ENCODE measurements at places on chromosomes 6 and 20.

DNA sequence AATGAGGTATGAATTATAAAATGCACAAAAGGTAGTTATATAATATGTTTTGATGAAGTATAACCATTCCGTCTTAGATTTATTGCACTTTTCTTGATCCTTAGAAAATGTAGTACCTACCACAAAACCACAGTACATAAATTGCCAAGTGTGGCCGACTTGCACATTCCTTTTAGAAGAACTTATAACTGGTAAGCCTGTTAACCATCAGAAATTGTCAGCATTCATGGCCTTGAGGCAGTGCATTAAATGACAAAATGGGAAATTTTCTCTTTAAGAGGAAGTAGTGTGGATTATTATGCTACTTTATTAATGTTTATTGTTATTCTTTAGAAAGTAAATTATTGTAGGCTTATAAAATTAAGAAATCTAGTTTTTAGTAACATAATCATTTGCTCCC is 29.6 kb downstream of the TAB2 start:
- DNase-seq: no peak

- no peak for DNase-seq
Observed at GRCh38 chr6:4533576-4533975, 242.6 kb upstream of the CDYL start.

GRCh38 chr6:158697811-158698210 is 48.0 kb downstream of the SYTL3 start:
- DNase-seq: peak; percentile 75

GRCh38 chr6:13303668-13304017 is 24.7 kb downstream of the TBC1D7 start:
- no peak for DNase-seq

DNA sequence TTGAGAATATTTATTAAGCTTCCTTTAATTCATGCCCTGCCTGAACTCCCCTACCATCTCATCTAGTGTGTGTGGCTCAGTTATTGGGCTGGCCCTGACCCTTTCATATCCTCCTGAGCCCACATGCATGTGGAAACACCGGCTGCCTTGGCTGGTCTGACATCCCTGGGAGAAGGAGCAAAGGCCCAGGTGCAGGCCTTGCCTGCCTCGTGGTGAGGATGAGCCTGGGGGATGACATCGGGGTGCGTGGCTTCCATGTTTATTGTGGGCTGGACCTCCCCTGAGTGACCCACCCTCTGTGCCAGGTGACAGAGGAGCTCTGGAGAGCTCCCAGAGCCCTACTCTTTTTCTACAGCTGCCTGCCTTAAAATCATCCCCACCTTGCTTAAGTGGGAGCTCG is 69.1 kb downstream of the FOXA2 start:
- no peak for DNase-seq

DNA sequence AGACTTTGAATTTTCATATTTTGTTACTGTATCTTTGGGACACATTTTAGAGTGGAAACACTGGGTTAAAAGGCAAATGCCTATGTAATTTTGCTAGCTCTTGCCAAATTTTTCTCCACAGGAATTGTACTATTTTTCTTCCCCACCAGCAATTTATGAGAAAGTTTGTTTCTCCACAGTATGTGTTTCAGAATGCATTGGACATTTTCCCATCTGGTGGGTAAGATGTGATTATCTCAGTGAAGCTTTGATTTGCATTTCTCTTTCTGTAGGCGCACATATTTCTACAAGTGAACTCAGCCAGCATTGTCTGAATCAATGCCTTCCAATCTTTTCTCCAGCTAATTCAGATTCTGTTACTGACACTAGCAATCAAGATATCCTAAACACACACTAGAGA is 157.8 kb downstream of the RCAN2 start:
- no peak for DNase-seq

DNA sequence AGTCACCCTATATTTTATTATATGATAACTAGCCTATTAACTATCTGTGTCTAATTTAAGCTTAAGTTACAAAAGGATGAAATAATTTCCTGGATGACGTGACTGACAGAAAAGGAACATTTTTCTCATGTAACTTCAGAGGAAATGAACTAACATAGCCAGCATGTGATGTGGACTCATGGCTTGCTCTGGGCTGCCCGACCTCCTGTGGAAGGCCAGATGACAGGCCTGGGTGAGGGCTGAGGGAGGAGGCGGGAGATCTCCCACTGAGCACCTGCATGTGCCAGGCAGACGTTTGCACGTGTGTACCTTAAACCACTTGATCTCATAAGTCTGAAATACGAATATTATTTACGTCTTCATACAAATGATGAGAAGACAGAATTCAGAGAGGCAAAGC is 321.1 kb downstream of the SYNE1 start:
- DNase-seq: no peak

DNA sequence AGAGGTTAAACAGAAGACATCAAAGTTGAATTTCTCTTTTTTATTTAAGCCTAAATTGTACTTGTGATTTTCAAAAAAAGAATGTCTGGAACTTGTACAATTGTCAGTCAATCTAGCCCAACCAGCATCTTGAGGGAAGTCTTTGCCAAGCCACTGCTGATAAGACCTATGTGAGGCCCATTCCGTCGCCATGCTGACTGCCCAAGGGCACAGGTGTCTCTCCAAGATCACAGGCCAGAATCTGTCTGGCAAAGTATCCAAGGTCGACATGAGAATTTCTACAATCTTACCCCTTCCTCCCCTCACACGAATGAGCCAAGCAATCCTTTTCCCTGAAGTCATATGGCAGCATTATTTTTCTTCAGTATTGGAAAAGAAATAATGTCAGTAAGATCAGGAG is 614.5 kb downstream of the CBLN4 start:
- DNase-seq: no peak

All from HCT116 (cell line).